Activated CD4-positive, alpha-beta memory T cell treated with anti-CD3 and anti-CD28 coated beads, Interleukin-2, amount 10 ng/mL, durations not matched to agents 7 days and 5 days (primary cell): ENCODE measurements at places on chromosomes 6 and 20. TPM values are rescaled to one million over a fixed set of nuclear protein-coding genes. Genes with fewer than 3 reads are reported as not detected.

The PHF20 gene
- total RNA-seq: 48.3 TPM

The PABPC1L gene
- 58.9 TPM for total RNA-seq

The MAPK13 gene
- 53.7 TPM for total RNA-seq

The BPIFB4 gene
- total RNA-seq: not detected

The PLEKHG1 gene
- total RNA-seq: 2.9 TPM

The ULBP1 gene
- 2.1 TPM for total RNA-seq

The KCNS1 gene
- 0.13 TPM for total RNA-seq

The SLC22A16 gene
- not detected for total RNA-seq

The KIF25 gene
- not detected for total RNA-seq

The ANKEF1 gene
- 5.4 TPM for total RNA-seq

The PBOV1 gene
- total RNA-seq: not detected

The ANKS1A gene
- 8.8 TPM for total RNA-seq

The BYSL gene
- total RNA-seq: 23.9 TPM

The KHDC1 gene
- total RNA-seq: 8.5 TPM

The BMP2 gene
- not detected for total RNA-seq

The CFAP206 gene
- total RNA-seq: not detected

The LAMA2 gene
- total RNA-seq: 0.15 TPM

The TFAP2D gene
- total RNA-seq: not detected

The GPANK1 gene
- 33.6 TPM for total RNA-seq

The CST4 gene
- not detected for total RNA-seq

The GABRR1 gene
- not detected for total RNA-seq

The LPA gene
- not detected for total RNA-seq

The PRSS16 gene
- total RNA-seq: 1.3 TPM

The DEFB132 gene
- not detected for total RNA-seq

The HUS1B gene
- total RNA-seq: 0.86 TPM

The BTN1A1 gene
- not detected for total RNA-seq

The TBX18 gene
- not detected for total RNA-seq

The CCDC170 gene
- not detected for total RNA-seq

The CRISP3 gene
- not detected for total RNA-seq

The PRICKLE4 gene
- not detected for total RNA-seq

The SLC22A2 gene
- total RNA-seq: not detected

The HDGFL1 gene
- total RNA-seq: not detected

The FILIP1 gene
- not detected for total RNA-seq

The PTK7 gene
- total RNA-seq: 0.23 TPM

The KCNK16 gene
- not detected for total RNA-seq

The NNAT gene
- total RNA-seq: not detected

The IRAK1BP1 gene
- total RNA-seq: 1.9 TPM

The HNF4A gene
- not detected for total RNA-seq

The NFKBIE gene
- total RNA-seq: 20.8 TPM

The ZNF76 gene
- 42.7 TPM for total RNA-seq

The GGT7 gene
- total RNA-seq: 5.9 TPM
